CD4-positive, alpha-beta T cell treated with Interleukin-17A for 4 hours (primary cell): ENCODE measurements at places on chromosomes 5 and 9.

GRCh38 chr9:92644278-92644677, 25.7 kb downstream of the IPPK start:
- no peak for DNase-seq

- no peak for DNase-seq
Observed at GRCh38 chr9:81112627-81113452, 576.5 kb downstream of the TLE1 start.

GRCh38 chr5:143004361-143005145, 234.4 kb downstream of the ARHGAP26 start:
- no peak for DNase-seq

- no peak for DNase-seq
Observed at GRCh38 chr9:5922192-5922591, 31.5 kb downstream of the MLANA start.

DNA sequence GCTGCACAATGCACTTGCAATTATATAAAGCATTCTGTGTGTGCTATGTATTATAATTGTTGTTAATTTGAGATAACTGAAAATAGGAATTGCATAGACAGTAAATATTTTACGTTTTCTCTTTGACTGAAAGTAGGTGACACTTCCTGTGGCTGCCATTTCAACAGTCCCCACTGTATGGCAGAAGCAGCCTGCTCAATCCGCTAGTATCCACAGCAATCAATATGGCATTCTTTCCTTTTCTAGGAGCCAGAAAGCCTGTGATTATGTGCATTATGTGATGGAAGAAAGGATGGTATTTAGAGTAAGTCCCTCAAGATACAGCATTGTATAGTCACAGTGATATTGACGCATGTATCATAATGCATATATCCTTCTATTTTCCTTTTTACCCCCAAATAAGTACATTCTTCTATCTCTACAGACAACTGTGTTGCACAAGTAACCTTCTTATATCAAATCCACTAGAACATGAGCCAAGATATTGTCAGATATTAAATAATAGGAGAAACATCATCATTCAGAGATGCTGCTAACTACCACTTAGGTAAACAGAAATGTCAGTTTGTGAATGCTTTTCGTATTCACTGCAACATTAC, 59.7 kb downstream of the CARTPT start:
- no peak for DNase-seq

DNA sequence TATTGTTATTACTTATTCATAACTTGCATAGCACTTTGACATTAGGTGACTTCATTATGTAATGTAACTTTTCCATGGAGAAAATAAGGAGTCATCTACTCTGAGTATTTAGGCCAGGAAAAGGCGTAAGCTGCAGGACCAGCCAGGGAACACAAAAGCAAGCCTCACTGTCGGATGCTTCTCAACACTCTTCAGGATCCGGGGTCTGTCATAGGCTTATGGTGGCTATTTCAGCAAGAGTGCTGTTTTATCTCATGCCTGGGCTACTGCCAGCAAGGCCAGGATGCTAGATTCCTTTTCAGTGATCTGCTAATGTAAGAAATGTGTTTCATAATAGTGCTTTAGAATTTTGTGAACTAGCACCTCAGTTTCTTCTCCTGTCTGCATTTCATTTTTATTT, 162.4 kb downstream of the CHSY3 start:
- no peak for DNase-seq

DNA sequence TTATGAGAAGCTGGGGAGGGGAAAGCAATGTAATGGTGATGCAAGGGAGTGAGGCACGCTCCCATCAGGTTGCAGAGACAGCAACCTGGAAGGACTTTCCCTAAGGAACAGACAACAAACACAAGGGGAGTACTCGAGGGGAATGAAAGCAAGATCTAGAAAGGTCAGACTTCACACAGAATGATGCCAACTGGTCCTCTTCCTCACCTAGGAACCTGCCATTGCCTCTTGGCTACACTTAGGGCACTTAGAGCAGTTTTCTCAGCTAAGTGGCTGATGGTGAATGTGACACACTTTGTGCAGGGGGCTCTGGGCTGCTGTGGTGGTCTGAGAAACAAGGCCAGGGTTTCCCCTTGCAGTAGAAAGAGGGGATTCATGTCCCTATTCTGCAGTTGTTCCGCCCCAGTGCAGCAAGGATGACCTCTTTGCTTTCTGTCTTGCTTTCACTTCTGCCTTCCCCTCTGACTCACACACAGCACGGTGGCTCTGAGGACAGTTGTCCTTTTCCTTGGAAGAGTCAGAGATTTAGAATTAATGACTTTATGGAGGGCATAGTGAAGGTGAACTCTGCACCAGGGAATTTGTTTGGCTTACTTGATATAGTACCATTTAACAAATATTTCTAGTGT, 394.0 kb upstream of the KLF4 start:
- DNase-seq = no peak
